Stimulated activated CD4-positive, alpha-beta T cell treated with anti-CD3 and anti-CD28 coated beads, Interleukin-1b, Interleukin-23, amount 100 ng/mL, for 1 hour (primary cell): ENCODE measurements at places on chromosomes 6 and 20.
A peak's percentile ranks its signal among the peaks of the same experiment; 100 is the strongest.

DNA sequence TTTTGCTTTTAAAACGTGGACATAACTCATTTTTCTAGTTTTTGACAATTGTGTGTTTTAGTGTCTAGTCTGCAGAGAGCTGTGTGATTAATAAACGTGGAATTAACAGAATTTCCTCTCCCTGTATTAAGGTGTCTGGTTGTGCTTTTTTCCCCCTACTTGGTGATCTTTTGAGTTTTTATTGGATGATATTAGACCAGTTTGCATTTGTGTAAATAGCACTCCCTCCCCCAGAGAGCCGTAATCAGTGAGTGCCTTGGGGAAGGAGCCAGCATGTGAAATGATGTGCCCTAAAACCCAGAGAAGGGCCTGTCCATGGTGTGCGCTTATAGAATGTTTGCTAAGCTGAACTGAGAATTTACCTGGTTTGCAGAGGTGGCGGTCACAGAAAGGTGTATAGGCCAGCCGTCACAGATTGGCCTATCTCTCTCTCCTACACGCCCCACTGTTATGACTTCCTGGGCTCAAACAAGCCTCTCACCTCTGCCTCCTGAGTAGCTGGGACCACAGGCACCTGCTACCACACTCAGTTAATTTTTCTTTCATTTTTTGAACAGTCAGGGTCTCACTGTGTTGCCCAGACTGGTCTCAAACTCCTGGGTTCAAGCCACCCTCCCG, 42.4 kb downstream of the ALDH5A1 start:
- no peak for DNase-seq

GRCh38 chr6:86848986-86849385, 88.3 kb upstream of the HTR1E start:
- no peak for DNase-seq

GRCh38 chr6:63440057-63440456, 120.3 kb upstream of the LGSN start:
- DNase-seq: no peak

GRCh38 chr6:122753000-122753687, 26.4 kb upstream of the FABP7 start:
- no peak for DNase-seq

- DNase-seq: no peak
These were observed 100.9 kb downstream of the PPP1R14C start for GRCh38 chr6:150243620-150244314.

- DNase-seq: no peak
These were observed 815 bp downstream of the SPATA2 start for GRCh38 chr20:49914310-49915117.

DNA sequence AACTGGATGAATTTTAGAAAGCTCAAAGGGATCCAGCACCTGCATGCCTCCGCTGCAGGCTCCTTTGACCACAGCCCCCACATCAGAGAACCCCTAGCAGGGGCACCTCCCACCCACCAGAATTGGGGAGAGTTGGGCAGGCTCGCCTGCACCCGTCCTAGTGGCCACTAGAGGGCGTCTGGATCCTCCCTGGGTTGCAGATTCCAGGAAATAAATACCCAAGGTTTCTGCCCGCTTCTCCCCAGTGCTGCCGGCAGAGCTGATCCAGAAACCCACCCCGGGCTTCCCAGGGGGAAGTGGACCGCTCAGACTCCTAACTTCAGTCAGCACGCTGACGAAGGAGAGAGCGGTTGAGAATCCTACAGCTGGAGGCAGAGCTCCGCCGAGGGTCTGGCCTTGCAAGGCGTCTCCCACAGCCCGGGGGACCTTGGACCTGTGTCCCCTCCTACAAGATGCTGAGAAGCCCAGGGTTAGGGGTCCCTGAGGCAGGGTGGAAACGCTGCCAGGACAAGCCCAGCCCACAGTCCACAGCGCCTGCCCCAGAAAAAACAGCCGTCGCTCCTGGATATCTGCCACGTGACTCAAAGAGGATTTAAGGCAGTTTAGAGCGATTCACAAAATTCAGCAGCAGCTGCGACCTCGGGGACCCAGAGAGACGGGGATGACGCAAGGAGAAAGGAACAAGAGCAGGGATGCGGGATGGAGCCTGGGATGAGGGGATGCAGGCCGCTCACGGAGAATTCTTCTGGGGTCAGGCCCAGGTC, 32.6 kb upstream of the PHACTR3 start:
- DNase-seq: peak; percentile 39

GRCh38 chr6:82076916-82077315, 170.6 kb downstream of the IBTK start:
- no peak for DNase-seq

DNA sequence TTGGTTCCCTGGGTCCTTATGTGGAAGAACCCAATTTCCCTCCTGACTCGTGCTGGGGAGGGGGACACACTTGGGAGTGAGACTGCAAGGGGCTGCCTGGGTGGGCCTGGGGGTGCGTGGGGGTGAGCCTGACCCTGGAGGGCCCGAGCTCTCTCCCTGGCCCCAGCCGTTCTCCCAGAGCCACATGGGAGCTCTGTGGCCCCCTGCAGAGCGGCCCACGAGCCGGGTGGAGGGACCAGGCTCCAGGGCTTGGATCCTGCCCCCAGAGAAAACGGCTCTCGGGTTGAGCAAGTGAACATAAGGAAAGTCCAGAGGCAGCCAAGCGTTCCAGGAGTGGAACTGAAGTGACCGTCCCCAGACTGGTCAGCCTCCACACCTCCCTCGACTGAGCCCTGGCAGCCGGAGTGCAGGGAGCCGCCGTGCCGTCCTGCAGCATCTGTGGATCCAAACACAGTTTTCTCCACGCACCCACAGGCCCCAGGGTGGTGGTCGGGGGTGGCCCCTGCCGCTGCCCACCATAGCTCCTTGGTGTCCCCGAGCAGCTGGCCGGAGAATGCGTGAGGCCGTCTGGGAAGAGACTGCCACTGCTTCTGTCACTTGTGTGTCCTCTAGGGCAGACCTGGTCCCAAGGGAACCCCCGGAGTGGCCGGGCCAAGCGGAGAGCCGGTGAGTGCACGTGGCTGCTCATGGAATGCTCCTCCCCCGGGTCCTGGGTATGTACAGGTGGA, 10.6 kb downstream of the COL9A3 start:
- no peak for DNase-seq

- no peak for DNase-seq
These were observed 99.7 kb upstream of the STMND1 start for GRCh38 chr6:17002123-17002522.

- no peak for DNase-seq
These were observed 46.7 kb upstream of the MOCS1 start for GRCh38 chr6:39980839-39981580.

DNA sequence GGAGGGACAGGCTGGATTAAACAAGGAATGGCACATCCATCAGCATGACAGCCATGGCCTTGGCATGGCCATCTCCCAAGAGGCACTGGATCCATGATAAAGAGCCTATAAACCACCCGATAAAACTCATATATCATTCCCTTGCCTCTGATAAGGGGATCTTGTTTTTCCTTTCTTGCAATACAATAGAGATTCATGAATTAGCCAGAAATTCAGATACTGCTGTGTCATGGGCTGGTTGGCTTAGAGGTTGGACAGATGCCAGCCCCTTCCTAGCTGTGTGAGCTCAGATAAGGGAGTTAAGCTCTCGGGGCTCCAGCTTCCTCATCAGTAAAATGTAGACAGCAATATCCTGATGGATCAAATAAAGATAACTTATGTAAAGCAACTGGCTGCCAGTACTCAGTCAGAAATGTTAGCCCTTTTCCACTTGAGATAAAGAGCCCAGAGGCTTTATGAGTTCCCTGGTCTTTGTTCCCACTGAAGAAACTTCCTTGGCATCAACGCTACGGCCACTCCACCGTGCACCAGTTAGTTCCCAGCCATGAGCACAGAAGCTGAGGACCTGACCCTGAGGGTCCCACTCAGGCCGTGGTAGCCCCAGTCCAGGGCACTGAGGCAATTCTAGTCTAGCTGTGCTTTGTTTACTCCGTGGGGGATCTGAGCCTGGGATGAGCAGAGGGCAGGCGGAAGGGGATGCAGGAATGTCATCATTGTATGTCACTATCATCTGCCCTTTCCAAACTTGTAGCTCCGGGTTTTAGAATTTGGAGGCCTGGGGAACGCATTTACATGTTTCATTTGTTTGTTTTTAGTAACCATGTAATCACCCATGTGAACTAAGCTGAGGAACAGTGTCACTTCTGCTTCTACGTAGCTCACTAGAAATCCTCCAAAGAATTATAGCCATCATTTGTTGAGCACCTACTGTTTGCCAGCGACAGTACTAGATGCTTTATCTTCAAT, 67.2 kb upstream of the TBC1D7 start:
- DNase-seq: no peak

GRCh38 chr6:36187446-36187845, 9.1 kb upstream of the BRPF3 start:
- DNase-seq: no peak

GRCh38 chr20:47143657-47144056, 212.8 kb downstream of the ZMYND8 start:
- DNase-seq: no peak

GRCh38 chr6:48071833-48072232, 39.2 kb downstream of the PTCHD4 start:
- DNase-seq: no peak

GRCh38 chr20:10708351-10709185, 34.8 kb upstream of the JAG1 start:
- no peak for DNase-seq

DNA sequence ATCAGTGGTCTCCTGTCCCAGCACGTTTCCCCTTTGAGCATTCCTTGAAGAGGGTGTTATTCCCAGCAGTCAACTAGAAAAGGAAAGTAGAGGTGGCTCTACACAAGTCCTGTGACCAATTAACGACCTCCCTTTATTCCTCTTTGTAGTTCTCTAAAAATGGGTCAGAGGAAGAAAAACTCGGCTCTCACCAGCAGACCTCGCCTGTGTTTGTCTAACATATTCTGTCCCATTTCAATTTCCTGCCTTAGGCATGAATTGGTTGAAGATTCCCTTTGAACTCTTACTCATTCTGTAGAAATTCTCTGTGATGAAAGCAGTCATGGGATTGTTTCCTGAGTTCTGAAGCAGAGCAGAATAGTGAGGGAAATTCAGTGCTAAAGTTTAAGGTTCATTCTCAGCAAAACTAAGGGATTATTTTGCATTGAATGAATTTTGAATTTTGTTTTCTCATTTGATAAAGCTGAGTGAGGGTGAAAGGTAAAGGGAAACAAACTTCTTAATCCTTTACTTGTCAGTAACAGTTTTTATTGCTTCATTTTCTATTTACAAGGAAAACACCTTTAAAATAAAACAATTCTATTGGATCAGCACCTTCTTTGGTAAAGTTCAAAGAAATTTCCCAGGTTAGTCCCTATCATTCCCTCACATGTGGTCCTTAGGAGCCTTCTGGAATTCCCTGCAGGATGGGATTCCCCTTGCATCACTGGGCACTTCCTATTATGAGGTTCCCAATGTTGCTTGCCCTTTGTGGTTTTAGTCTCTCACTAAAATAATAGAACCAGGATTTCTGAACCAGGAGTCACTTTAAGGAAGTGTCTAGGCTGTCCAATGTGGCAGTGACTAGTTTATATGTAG, 105.8 kb downstream of the SLX4IP start:
- DNase-seq: no peak

DNA sequence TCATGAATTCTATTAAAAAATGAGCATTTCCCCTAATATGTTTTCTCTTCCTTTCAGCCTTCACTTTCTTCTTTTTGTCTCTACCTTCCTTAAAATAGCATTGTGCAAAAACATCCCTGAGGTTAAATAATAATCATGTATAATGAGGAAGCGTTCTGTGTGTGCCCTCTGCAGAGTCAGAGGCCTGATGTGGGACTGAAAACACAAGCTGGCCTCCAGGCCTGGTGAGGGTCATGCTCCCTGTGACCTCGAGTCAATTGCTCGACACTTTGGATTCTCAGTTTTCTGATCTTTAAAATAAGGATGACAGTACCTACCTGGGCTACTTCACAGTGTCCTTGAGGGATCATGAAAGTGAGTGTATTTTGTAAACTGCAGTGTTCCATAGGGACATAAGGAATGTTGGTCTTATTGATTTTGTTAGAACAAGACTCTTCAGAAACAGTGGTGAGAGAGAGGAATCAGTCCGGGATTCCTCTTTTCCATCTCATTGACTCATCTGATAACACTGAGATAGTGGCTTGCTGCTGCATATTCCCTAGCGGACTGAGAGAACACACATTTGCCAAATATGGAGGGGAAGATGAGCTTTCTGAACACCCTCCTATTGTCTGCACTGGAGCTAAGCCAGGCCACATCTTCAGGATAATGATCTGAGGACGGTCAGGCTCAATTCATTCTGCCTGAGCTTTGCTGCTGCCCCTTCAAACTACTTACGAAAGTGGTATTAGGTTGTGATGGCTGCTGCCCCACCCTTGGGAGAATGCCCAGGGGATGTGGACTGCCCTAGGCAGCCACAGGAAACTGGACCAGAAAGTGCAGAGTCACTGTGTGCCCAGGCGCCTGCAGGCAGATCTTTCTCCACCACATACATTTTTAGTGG, 39.6 kb upstream of the PDE7B start:
- no peak for DNase-seq

DNA sequence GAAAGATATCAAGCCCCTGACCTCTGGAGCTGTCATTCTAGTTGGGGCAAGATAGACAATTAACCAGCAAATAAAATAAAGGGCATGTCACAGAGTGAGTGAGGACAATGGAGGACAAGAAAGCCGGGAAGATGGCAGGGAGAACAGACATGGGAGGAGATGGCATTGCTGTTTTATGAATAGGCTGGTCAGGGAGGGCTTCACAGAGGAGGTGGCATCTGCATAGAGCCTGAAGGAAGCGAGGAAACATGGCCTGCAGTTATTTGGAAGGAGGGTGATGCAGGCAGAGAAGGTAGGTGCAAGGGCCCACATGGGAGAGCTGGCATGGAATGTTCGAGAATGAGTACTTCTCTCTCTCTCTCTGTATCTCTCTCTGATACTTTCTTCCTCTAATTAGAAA, 63.7 kb downstream of the EFCAB8 start:
- DNase-seq: no peak

DNA sequence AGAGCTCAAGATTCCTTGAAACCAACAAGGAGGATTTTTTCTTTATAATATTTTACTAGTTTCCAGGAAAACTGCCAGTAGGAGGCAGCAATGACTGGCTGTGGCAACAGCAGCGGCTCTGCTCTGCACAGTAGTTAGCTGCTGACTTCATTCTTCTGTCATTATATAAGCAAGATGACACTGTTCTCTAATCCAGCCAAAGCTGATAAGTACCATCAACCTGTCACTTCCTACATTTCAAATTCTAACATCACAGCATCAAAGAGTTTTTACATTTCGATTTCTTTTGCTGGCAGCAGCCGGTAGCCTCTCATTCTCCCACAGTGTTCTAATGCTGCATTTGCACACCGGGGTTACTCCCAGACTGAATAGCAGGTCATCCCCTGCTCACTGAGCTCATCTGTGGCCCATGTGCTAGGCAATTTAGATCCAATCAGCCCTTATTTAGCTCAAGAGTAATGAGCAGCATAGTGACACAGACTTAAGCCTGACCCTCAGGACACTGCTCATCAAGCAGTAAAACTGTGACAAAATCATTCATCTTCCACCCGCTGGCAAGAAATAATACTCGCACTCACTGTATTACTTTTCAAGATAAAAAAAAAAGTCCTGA, 67.8 kb downstream of the MMS22L start:
- no peak for DNase-seq
